ENCODE measurements at places on chromosomes 6 and 20.
A peak's percentile ranks its signal among the peaks of the same experiment; 100 is the strongest.

GRCh38 chr6:166501246-166501645, 85.2 kb downstream of the RAMACL start:
- DNase-seq, result no peak

GRCh38 chr20:62561182-62561581, 81.1 kb upstream of the SLCO4A1 start:
- DNase-seq, result no peak

DNA sequence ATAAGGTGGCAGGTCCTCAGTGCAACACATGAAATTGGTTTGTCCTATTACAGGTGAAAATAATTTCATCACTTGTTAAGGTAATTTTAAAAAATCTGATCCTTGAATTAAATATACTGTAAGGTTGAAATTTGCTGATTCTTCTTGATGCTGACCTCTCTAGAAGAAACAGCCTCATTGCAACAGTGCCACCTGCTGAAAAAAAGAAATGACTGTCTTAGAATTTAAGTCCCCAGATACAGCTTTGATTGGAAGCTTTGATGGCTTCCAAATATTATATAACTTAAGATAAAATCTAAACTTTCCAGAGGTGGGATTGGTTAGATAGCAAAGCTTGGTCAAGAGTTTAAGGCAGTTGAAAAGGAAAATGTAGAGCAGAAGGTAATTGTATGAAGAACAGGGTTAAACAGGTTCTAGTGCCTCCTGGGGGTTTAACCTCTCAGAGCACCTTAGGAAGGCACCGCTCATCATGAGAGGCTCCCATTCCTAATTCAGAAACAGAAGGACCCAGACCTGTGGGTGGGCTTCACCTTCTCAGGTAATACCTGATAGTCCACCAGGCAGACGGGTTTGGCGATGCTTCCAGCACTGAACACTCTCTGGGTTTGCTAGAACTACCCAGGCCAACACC, 401.0 kb downstream of the PAX1 start:
- DNase-seq, result no peak

- DNase-seq, result no peak
Observed at GRCh38 chr20:21074605-21075336, 31.4 kb downstream of the LINC00237 start.

- DNase-seq, result no peak
Observed at GRCh38 chr20:58519940-58520712, 4.9 kb upstream of the APCDD1L start.

DNA sequence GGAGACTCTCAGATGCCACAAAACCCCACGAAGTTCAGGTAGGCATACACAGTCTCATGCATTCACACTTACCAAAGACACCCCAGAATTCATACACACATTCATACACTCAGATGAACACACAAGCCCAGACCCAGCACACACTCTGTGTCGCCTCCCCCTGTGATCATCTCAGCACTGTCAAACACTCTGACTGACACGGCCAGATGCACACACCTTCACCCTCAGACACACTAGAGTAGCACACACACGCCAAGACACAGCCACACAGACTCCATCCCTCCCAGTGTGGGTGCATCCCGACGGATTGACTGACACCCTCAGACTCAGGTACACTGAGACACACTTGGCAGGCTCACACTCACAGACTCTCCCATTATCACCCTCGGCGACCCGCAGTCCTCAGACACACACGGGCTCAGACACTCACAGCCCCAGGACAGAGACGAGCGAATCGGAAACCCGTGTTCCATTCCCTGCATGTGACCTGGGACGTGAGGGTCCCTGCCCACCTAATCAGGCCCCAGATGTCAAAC, 872 bp upstream of the RIMS4 start:
- no peak for DNase-seq

GRCh38 chr6:144715344-144715743, 430.2 kb downstream of the UTRN start:
- DNase-seq, result no peak

DNA sequence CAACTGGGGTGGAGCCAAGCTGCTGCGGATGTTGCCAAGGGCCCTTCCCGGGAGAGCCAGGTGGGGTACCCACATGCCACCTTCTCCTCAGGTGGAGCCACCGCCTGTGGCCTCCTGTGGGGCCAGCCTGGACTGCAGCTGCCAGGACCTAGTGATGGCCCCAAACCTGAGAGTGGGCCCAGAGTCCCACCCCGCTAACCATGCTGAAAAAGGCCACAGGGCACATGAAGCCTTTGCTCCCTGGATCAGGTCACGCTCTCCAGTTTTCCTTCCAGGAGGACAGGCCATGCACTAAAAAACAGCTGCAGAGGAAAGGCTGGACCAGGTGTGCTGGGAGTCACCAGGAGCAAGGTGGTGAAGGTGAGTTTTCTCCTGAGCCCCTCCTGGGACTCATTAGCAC, 73.9 kb upstream of the SLC22A16 start:
- no peak for DNase-seq

DNA sequence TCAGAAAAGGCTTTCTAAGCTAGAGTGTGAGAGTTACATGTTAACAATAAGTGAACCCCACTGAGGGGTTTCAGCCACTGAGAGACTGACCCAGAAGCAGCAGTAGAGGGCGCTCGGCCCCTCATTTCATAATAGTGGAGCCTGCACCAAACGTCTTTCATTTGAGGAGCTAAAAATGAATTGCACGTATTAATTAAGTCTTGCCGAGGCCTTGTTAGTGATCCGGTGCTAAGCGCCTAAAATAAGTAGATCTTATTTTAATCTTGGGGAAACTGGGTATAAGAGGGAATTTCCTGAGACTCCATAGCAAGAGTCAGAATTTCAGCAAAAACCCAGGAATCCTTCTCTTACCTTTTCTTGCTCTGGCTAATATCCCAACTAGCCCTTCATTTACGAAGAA, 209.7 kb downstream of the FARS2 start:
- peak; percentile 36 for DNase-seq

DNA sequence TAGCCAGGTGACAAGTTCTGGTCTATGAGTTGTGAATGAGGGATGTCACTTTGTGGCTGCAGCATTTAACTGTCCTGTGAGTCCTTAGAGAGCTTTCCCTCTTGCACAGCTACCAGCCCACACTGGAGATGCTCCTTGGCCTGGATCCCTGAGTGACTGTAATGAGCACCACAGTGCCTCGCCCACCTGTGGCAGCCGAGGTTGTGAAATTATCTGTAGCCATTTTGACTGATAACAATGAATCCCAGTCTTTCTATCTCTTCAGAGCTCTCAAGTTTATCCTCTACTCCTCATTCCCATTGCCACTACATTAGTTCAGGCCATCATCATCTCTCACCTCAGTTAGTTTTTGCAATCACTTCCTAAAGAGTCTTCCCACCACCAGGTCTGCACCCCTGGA, 41.3 kb upstream of the BEND3 start:
- no peak for DNase-seq

DNA sequence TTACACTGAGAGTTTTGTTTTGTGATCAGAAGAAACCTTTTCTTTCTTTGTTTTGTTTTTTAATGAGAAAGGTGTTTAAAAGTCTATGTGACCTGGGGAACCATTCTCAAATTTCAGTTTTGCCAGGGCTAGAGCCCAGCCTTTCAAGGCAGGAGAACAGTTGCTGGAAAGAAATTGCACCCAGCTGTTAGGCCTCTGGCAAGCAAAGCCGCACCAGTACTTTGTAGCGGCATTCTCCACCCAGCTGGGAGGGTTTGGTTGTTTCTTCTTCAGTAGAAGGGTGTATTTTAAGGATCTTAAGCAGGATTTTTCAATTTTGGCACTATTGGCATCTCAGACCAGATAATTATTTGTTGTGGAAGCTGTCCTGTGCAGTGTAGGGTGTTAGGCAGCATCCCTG, 16.6 kb upstream of the MAPK13 start:
- no peak for DNase-seq

DNA sequence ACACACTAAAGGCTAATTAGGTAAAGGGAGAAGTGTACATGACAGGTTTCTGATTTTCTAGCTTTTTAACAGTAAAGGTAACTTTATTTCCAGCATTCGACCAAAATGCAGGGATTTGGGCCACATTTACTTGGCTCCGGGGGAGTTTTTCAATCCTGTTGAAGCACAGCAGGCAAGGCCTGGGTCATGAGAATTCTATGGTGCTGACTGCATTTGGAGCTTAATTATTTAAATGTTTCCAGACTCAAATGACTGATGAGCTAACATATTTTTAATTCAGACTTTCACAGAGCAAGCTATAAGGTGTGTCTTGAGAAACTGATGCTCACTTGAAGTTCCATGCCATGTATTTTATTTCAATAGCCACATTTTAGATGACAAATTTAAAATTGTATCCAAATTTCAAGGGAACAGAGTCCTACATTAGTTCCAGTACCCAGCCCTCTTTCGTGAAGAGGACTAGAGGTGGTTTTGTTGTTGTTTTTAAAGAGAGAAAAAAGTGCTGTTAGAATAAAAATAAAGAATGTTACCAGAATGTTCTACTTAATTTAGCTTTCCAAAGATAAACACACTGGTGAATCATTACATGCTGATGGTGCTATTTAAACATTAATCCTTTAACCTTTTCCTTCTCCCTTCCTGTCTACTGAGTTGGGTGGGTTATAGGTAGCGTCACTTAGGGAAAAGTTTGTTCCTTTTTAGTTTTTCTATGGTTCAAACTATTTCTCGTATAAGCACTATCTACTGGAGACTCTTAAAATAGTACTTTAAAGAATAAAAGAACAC, 82.3 kb upstream of the PHACTR2 start:
- no peak for DNase-seq

GRCh38 chr20:44080646-44081267, 106.2 kb downstream of the JPH2 start:
- DNase-seq, result peak; percentile 61

GRCh38 chr6:62286470-62286843, 432 bp upstream of the KHDRBS2 start:
- DNase-seq, result no peak

DNA sequence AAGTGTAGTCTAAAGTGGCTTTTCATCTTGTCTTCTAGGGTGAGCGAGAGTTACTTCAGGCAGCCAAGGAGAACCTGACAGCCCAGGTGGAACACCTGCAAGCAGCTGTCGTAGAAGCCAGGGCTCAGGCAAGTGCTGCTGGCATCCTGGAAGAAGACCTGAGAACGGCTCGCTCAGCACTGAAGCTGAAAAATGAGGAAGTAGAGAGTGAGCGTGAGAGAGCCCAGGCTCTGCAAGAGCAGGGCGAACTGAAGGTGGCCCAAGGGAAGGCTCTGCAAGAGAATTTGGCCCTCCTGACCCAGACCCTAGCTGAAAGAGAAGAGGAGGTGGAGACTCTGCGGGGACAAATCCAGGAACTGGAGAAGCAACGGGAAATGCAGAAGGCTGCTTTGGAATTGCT, 27.1 kb downstream of the C20orf173 start:
- DNase-seq, result no peak

GRCh38 chr20:44956410-44956809, 3.8 kb downstream of the TOMM34 start:
- DNase-seq, result no peak

DNA sequence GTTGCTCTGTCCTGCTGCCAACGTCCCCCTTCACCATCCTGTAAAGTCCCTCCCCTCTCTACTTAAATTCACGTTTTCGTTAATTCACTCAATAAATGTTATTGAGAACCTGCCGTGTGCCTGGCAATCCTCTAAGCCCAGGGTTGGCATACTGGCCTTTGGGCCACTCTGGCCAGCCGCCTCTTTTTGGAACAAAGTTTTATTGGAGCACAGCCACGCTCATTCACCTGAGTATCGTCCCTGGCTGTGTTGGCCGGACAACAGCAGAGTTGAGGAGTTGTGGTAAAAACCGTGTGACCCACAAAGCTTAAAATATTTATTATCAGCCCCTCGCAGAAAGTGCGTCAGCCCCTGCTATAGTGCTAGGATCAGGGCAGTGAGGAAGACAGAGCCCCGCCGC, 54.7 kb upstream of the TMEM181 start:
- DNase-seq, result no peak

DNA sequence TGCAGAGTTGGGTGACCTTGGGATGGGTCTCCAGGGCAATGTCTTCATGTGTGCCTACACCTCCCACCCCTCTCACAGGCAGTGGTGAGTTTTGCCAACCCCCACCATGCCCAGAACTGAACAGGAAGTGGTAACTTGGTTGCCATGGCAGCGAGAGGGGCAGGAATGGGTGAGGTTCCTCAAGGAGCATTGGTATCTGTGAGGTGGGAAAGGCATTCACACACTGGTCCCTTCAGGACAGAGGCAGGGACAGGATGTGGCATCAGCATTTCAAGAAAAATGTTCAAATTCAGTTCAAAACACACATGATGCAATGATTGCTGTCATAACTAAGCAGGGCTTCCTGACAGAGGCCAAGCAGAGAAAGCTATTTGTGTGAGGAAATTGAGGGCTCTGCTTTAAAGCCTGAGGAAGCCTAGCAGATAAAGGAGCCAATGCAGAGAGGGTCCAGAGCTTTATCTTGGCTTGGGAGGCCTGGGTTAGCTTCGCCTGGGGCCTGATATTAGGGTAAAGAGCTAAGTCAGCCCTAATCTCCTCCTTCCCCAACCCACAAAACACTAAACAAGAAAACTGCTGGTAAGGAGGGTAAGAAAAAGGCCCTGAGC, 551 bp downstream of the TREML2 start:
- DNase-seq, result peak; percentile 46

GRCh38 chr20:47501116-47501481, 588 bp upstream of the NCOA3 start:
- DNase-seq, result no peak

DNA sequence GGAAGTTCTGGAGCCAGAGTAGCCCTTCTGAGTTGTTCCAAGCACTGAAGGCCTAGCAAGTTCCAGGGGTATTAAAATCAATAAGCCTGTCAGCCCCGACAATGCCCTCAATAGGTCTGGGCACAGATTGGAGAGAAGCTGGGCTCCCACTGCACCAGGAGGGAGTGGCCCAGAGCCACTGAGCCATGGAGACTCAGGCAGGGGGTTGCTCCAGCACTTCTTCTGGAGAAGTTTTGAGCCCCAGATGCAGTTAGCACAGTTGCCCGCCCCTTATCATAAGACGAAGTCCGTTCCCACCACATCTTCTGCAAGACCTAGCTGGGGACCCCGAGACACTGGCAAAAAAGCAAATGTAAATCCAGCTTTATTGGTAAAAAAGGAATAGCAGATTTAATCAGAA, 13.0 kb downstream of the DEFB132 start:
- no peak for DNase-seq

DNA sequence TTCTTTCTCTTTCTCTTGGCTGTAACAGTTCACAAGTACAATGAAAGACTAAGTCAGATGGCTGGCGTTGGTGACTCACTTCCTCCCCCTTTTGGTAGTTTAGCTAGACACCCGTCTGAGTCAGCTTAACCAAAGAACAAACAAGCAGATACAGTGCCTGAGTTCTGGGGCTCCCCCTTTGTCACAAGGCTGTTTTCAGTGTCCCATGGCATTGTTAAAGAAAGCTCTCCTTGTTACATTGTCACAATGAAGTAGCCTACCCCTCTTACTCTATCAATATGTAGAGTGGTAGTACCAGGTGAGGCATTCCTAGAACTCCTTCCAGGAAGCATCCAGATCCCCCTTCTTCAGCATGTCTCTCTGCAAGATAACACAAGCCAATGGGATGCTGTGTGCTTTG, 38.6 kb downstream of the KIAA0408 start:
- peak; percentile 56 for DNase-seq

- DNase-seq, result no peak
Observed at GRCh38 chr6:149077208-149077607, 240.3 kb upstream of the TAB2 start.

GRCh38 chr20:63254232-63254605, at the start of gene NKAIN4:
NKAIN4 (minus strand) TSS chr20:63254463; CDS start chr20:63254450, 13 bp downstream.
- DNase-seq, result no peak

GRCh38 chr6:56833127-56833791, 121.6 kb upstream of the BEND6 start:
- no peak for DNase-seq

- DNase-seq, result peak; percentile 46
Observed at GRCh38 chr6:137661601-137662000, 167.4 kb upstream of the OLIG3 start.
